Amygdala (tissue), 56 donors: ENCODE measurements at places on chromosomes 1 and 21.

- DNase-seq: no peak
These were observed 22.2 kb upstream of the GPR25 start for GRCh38 chr1:200850554-200850953.

DNA sequence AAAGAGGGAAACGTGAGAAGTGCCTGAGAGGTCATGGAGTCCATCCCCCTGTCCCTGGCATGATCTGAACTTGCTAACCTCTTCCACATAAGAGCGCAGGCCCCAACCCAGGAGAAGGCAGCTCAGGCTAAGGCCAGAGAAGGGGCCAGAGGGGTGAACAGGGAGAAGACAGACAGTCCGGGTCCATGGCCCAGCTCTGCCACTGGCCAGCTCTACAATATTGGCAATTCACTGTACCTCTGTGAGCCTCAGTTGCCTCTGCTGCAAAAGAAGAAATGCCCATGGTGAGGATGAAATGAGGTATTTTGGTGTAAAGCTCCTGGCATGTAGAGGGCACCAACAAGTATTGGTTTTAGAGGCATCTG is 72.3 kb downstream of the CAMK2N1 start:
- DNase-seq: no peak

DNA sequence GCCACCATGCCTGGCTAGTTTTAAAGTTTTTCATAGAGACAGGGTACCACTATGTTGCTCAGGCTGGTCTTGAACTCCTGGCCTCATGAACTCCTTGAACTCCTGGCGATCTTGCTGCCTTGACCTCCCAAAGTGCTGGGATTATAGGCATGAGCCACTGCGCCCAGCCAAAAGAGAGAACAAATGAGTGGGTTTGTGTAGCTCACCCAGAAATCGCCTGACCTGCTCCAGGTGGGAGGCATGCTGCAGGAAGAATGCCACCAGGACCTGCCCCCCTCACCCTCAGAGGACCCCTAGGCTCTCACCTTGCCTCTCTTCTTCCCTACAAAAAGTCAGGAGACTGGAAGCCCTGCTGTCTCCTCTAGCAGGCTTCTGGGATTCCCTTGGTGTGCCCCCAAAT is 88.8 kb downstream of the SYT2 start:
- DNase-seq: no peak

DNA sequence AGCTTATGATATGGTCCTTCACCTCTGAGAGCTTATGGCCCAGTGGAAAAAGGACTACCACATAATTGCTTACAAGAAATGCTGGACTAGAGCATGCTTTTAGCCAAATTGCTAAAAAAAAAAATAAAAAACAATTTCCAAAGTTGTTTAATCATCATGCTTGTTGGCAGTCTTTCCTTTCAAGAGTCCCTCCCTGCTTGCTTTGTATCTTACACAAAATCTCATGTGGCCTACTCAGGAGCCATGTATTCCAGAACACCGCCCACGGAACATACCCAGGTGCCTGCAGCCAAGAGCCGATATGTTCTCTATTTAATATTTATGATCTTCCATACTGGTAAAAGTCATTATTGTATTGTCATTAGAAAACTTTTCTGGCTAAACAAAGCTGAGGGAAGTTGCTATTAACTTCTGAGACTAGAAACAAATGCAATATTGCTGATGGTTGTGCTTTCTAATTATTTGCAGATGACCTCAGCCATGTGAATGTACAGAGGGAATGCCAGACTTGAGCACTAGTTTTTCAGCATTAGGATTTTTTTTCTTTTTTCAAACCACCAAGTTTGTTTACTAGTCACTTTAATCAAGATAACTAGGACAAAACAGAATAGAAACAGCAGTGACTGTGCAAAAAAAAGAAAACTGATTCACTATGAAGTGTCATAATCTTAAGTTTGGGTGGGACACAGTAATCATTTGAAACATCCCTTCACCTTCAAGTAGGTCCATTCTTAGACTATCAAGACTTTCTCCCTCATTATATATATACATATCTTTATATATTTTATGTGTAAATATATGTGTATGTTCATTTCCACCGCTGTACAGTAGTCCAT is 129.3 kb upstream of the GORAB start:
- no peak for DNase-seq

- DNase-seq: peak; percentile 89
These were observed at the start of gene ACOT7 for GRCh38 chr1:6393400-6394187. Gene ACOT7 (minus strand): TSS chr1:6393767. CDS start chr1:6393399, 368 bp downstream.

DNA sequence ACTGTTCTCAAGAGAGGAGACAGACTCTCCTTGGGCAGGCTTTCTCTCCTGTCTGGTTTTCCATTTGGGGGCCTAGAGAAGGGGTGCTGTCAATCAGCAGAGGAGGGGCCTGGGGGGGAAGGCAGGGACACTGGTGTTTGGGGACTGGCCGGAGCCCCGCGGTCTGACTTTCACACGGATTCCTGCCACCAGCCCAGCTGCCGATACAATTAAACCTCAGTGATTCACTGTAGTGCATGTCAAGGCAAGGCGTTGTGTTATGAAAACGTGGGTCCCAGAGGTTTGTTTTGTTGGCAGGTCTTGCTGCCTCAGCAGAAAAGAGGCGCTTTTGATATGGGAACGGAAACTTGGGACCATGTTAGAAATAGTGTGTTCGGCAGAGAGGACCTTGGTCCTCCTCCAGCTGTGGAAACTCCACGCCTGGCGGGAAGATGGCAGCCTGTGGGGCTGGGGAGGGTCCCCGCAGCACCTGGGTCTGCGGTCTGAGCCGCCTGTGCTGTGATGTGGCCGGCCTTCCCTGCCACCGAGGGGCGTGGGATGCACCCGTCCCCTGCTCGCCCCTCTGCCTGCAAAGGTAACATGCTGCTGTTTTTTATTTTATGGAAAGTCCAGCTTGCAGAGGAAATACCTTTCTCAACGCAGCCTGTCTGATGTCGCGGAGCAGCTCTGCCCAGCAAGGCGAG is 47.6 kb downstream of the SPSB1 start:
- DNase-seq: no peak

DNA sequence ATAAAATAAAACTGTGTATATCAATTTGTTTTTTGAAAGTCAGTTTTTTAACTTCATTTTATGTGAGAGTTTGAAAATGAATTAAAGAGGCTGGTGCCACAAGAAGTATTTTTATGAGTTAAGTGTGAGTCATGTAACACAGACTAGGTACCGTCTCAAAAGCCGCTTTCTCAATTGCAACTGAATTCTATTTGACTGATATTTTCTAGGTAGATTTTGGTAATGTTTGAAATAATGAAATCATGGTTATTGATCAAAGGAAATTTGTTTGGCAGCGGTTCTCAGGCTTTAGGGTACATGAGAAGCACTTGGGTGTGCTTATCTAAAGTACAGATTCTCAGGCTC is 4.6 kb downstream of the SNX27 start:
- no peak for DNase-seq

DNA sequence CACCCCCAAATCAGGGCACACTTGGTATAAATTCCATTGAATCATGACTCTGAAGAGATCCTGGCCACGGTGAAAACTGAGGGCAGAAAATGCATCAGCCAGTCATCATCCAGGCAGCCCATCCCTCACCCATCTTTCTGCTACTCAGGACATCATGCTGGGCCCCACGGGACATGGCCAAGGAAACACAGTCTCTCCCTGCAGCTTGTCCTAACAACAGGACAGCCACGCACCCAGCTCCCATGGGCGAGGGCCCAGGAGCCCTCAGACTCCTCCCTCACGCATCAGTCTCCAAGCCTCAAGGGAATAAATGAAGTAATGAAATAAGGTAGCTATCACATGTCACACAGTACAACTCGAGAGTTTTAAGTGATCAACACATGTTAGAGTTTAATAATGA is 37.8 kb downstream of the ELK4 start:
- DNase-seq: no peak

DNA sequence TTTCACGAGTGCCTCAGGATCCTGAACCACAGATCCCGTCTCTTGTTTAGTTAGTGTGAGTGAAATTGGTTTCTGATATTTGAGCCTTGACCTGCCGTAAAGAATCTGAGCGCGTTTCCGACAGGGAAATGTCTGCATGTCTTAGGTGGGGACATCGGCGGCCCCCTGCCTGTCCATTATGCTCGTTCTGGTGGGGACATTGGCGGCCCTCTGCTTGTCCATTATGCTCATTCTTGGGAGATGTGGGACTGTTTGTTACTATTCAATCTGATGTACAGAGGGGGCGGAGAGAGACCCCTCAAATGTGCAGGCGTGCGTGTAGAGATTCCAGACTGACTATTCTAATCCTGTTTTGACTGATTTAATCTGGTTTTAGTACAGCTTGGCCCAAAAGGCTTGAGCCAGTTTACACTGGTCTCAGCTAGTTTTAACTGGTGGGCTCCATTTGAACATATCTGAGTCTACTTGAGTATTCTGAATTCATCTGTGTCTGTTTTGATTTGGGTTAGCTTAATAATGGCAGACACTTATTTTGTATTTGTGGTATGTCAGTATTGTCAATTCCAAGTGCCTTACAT is 6.6 kb upstream of the TINAGL1 start:
- DNase-seq: no peak

DNA sequence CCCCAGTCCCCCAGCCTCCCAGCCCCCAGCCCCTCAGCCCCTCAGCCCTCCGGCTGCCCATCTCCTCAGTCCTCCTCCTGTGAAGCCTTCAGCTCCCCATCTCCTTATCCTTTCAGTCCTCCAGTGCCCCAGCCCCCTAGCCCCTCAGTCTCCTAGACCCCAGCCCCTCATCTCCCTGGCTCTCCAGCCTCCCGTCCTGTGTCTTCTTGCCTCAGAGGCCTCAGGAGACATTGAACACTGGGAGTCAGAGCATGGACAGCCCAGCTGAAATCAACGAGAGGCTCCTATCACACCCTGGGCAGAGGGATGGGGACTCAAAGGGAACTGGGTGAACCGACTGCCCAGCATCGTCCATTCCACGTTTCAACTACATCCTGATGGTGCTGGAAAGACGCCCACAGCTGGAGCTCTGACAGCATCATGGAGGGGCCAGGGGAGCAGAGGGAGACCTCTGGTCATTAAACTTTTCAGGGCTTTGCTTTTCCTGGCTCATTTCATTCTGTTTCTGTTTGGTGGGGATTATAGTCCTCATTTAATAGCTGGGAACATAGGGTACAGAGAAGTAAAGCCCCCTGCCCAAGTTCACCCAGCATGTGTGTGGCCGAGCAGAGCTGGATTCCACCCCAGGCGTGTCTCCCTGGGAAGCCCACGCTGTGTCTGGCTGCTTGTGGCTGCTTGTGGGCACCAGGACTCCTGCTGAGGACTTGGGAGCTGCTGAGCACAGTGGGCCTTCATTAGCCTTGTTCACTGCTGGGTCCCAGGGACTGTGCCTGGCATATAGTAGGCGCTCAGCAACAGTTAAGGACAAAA is 396.7 kb downstream of the PTPRU start:
- no peak for DNase-seq

- DNase-seq: no peak
These were observed 16.1 kb upstream of the XPR1 start for GRCh38 chr1:180615493-180616290.

DNA sequence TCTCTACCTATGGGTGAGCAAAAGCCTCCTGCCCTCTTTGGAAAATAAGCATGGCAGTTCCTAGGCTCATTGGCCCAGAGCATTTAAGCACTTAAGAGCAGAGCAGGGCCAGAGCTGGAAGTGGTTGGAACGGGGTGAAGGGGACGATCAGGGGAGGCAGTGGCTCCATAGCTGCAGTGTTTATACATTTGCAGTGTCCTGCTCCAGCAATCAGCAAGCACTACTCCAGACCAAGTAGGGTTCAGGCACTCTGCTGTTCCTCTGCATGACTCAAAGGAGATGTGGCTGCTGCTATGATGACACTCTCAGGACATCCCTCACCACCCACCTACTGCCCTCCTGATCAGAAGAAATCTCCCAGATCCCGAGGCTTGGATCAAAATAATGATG is 55.0 kb downstream of the TRABD2B start:
- DNase-seq: no peak

GRCh38 chr1:33685256-33685655 is 178.6 kb upstream of the HMGB4 start:
- no peak for DNase-seq

- no peak for DNase-seq
These were observed 846 bp upstream of the PER3 start for GRCh38 chr1:7783178-7783711.

GRCh38 chr1:166902279-166902678 is 26.2 kb upstream of the TADA1 start:
- no peak for DNase-seq

DNA sequence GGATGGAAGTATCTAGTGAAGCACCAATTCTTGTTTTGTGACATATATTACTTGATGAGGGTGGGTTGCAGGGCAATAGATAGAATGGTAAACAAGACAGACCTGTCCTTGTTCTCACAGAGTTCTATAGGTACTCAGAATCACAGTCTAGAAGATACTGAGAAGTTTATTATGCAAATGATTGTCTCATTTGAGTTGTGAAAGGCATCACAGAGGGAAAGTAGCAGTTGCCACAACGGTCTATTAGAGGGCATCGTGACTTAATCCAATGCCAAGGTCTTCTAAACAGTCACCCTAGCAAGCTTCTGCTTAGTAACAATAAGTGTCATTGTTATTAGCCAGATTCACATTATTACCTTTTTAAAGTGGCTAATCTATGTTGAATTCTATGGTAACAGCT is 574.8 kb upstream of the ZRANB2 start:
- no peak for DNase-seq

- no peak for DNase-seq
These were observed 29.5 kb downstream of the DRAM2 start for GRCh38 chr1:111110197-111110899.

DNA sequence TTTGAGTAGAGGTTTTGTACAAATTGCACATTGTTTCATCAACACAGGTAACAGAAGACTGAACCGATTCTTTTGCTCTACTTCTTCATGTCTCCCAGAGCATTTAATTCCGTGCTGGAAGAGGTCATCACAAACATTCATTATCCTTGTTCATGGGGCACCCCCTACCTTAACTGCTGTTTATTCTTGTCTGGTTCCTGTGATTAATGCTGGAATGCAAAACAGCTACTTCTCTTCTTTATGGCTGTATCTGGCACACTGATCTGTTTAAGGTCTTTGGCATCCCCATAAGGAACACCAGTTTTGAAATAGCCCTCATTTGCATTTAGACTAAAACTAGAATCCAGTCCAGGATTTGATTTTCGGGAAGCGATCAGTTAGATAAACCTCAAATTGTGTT is 42.2 kb downstream of the NTNG1 start:
- DNase-seq: no peak

- no peak for DNase-seq
These were observed 52.0 kb upstream of the PDC start for GRCh38 chr1:186512698-186513457.
